ENCODE measurements at places on chromosomes 1 and 21. TPM values are rescaled to one million over a fixed set of nuclear protein-coding genes. Genes with fewer than 3 reads are reported as not detected.

Gene IKBKE
- 10.7 TPM for total RNA-seq

Gene MXRA8
- 17.6 TPM for total RNA-seq

Gene C1QTNF12
- 2.5 TPM for total RNA-seq

Gene GJA8
- total RNA-seq: not detected

Gene OXCT2
- 0.21 TPM for total RNA-seq

Gene TNFRSF4
- 0.31 TPM for total RNA-seq

Gene HES2
- 5.9 TPM for total RNA-seq

Gene DMBX1
- total RNA-seq: 0.10 TPM

Gene HES5
- total RNA-seq: 5.1 TPM

Gene MRPS6
- total RNA-seq: 74.8 TPM

Gene MROH9
- not detected for total RNA-seq

Gene ADGRL4
- total RNA-seq: 0.56 TPM

Gene RUNX3
- not detected for total RNA-seq

Gene KCNA2
- 0.40 TPM for total RNA-seq

Gene TNFRSF1B
- 3.3 TPM for total RNA-seq

Gene RNF187
- 117 TPM for total RNA-seq

Gene CRYZ
- 25.8 TPM for total RNA-seq

Gene PDZK1
- 29.6 TPM for total RNA-seq

Gene OLFML3
- 30.5 TPM for total RNA-seq

Gene SPRR2E
- total RNA-seq: not detected

Gene PGLYRP4
- total RNA-seq: 5.9 TPM

Gene RGS18
- not detected for total RNA-seq

Gene MARK1
- 14.3 TPM for total RNA-seq

Gene KCTD3
- total RNA-seq: 53.7 TPM

Gene RIMKLA
- total RNA-seq: 2.3 TPM

Gene NTNG1
- total RNA-seq: 8.0 TPM

Gene MAP1LC3C
- 3.2 TPM for total RNA-seq

Gene DNAI4
- total RNA-seq: 7.6 TPM

Gene IFI44
- total RNA-seq: 3.8 TPM

Gene GJC2
- 1.3 TPM for total RNA-seq

Gene PTGFR
- 0.36 TPM for total RNA-seq

Gene SLAMF7
- total RNA-seq: 0.48 TPM

Gene COL16A1
- total RNA-seq: 4.6 TPM

Gene UMODL1
- 1.0 TPM for total RNA-seq

Gene SPRR1A
- total RNA-seq: 36.3 TPM

Gene SHISAL2A
- not detected for total RNA-seq

Gene DENND2C
- 8.8 TPM for total RNA-seq

Gene ANKRD45
- total RNA-seq: 3.1 TPM

Gene MYCL
- total RNA-seq: 36.5 TPM

Gene APOBEC4
- not detected for total RNA-seq
